ENCODE measurements at places on chromosomes 6 and 20.

- DNase-seq: no peak
Observed at GRCh38 chr6:24600903-24601302, 45.1 kb downstream of the KIAA0319 start.

GRCh38 chr20:36063916-36064657 is 90.5 kb upstream of the EPB41L1 start:
- no peak for DNase-seq

- no peak for DNase-seq
Observed at GRCh38 chr6:120395330-120395729, 939.0 kb downstream of the TBC1D32 start.

- no peak for DNase-seq
Observed at GRCh38 chr6:6407071-6407741, 86.7 kb upstream of the F13A1 start.

GRCh38 chr20:2692036-2692885 is at the start of gene EBF4:
TSS of gene EBF4 (plus strand) at chr20:2692780. CDS start at chr20:2693646, 866 bp downstream.
- DNase-seq: no peak

- no peak for DNase-seq
Observed at GRCh38 chr6:149852180-149852579, 12.0 kb downstream of the LRP11 start.

DNA sequence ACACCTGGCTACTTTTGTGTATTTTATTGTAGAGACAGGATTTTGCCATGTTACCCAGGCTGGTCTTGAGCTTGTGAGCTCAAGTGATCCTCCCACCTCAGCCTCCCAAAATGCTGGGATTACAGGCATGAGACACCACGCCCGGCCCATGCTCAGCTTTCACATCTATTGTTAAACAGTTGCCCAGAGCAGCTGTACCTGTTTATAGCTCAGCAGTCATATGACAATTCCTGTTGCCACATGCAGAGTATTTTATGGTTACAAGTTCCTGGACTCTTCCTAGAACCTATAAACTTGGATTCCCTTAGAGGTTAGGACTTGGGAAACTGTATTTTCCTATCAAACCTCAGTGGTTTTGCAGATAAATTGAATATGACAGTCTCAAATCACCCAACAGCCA is 188.3 kb upstream of the KCNG1 start:
- DNase-seq: no peak

GRCh38 chr6:22682979-22683378 is 113.6 kb downstream of the HDGFL1 start:
- no peak for DNase-seq

- no peak for DNase-seq
Observed at GRCh38 chr6:168662301-168662936, 221.4 kb downstream of the SMOC2 start.

DNA sequence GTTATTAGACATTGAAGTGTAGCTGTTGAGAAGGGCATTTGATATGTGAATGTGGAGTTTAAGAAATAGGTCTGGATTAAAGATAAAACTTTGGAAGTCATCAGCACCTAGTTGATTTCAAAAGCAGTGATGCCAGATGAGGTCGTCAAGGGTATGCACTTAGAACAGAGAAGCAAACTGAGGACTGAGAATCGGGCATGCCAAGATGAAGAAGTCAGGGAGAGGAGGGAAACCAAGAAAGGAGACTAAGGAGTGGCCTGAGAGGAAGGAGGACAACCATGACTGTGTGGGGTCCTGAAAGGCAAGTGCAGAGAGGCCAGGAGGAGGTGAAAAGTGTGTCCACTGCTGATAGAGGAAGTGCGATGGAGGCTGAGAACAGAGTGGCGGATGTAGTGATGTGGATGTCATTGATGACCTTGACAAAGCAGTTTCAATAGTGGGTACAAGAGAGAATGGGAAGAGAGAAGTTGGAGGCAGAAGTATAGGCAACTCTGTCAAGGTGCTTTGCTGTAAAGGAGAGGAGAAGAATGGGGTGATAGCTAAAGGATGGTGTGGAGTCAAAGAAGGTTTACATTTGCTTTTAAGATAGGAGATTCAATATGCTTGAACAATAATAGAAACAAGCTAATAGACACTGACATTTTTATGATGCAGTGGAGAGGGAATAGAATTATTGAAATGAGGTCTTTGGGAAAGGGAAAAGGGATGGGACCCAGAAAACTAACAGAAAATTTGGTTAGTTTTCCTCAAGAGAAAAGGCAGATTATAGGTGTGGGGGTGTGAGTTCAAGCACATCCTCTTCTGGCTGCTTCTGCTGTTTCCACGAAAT is 139.7 kb upstream of the TMEM170B start:
- no peak for DNase-seq

DNA sequence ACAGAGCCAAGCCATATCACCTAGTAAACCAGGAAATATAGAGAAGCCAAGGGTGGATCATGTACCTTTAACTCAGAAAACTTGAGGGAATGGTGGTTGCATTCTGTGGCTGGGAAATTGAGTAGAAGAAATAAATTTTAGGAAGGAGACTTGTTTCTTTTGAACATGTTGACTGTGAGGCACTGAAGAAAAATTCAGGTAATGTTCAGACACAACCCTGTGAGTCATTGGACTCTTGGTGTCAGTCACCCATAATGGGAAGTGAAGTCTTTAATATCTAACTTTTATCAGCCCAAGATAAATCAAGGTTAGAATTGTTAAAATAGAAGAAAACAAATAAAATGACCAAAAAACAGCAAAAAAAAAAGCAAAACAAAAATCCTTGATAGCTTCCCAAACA is 98.8 kb upstream of the GRIK2 start:
- DNase-seq: no peak

DNA sequence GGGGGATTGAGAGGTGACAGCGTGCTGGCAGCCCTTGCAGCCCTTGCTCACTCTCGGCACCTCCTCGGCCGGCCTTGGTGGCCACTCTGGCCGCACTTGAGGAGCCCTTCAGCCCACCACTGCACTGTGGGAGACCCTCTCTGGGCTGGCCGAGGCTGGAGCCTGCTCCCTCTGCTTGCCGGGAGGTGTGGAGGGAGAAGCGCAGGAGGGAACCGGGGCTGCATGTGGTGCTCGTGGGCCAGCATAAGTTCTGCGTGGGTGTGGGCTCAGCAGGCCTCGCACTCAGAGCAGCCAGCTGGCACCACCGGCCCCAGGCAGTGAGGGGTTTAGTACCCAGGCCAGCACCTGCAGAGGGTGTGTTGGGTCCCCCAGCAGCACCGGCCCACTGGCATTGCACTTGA is 912.2 kb upstream of the ADGRB3 start:
- no peak for DNase-seq

- no peak for DNase-seq
Observed at GRCh38 chr20:46851746-46852145, 42.9 kb upstream of the EYA2 start.

DNA sequence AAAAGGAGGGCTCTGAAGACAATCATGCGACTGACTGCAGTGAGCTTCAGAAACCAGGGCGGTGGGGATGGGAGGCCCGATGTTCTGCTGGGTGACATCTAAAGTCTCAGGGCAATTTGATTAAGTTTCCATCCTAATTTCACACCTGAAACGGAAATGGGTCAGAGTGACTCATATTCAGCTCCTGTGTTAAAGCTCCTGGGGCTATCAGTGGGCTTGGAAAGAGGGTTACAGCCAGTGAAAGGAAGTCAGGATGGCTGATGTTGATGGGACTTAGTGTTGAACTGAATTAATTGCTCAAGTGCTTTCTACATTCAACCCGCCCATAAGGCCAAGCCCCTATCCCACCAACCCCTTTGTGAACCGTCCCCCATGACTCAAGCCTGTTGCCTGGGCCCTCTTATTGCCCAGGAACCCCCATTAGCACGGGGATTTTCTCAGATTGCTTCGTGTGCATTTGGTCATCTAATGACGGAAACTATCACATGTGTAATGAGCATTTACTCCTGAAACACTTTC is 47.1 kb upstream of the TBC1D7 start:
- DNase-seq: peak; percentile 61

GRCh38 chr6:21769968-21770367 is 176.4 kb downstream of the SOX4 start:
- DNase-seq: no peak

GRCh38 chr6:147063469-147064031 is 140.7 kb upstream of the STXBP5 start:
- no peak for DNase-seq

DNA sequence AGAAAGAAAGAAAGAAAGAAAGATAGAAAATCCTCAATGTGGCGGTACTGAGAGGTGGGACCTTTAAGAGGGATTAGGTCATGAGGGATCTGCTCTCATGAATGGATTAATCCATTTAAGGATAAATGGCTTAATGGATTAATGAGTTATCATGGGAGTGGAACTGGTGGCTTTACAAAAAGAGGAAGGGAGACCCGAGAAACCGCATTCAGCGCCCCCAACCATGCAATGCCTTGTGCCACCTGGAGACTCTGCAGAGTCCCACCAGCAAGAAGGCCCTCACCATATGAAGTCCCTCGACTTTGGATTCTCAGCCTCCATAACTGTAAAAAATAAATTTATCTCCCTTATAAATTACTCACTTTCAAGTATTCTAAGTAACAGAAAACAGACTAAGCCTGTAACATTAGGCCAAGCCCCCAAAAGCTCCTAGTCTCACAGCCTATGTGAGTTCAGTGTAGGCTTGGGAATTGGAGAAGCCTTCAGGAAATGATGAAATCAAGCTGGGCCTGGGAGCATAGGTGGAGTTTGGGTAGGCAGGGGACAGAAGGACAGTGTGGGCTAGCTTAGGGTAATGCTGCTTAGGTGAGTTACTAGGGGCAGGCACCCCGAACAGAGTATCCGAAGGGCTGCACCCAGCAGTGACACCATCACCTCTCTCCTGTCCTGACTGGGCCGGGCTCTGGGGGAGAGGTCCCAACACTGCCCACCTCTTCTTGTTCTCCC is 36.2 kb upstream of the RNF24 start:
- DNase-seq: peak; percentile 10
